ENCODE measurements at places on chromosomes 7 and 10.
A peak's percentile ranks its signal among the peaks of the same experiment; 100 is the strongest.

DNA sequence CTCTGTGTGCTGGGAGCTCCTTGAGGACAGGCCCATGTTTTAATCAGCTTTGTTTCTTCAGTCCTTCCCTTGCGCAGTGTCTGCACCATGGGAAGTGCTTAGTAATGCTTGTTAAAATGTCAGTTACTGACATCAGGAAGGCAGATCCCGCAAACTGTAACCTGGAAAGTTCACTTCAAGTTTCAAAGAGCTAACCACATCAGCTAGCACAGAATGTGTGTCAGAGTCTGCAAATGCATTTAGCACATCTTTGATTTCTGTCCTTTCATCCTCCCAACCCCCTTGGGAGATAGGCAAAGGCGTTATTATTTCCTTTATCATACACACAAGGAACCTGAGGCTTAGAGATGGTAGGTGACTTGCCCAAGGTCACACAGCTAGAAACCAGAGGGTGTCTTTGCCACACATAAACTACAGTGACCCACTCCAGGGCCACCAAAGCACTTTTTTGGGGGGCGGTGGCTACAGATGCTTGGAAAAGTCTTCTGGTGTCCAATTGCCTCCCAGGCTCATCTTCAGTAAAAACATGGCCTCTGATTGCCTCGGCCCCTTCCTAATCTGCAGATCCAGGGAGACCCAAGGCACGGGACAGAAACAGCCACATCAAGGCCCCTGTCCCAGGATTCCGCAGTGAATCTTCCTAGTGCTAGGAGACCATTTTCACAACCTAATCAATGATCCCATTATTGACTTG, 116.2 kb upstream of the GPR26 start:
- DNase-seq, result no peak

DNA sequence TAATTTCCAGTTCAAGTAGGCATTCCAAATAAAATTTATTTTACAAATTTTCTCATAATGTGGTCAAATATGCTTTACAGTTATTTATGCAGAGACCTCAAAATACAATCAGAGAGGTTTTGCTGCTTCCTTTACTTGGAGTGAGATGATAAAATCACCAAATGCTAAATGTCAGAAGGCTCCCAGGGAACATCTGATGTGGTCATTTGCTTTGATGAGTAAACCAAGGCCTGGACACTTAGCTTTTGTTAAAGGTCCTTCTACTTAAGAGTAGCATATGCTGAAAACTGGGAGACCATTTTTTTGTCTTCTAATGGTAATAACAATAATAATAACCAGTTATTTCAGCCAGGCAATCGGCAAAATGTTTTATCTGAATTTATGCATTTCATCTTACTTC, 60.6 kb upstream of the AKR1E2 start:
- DNase-seq, result no peak

DNA sequence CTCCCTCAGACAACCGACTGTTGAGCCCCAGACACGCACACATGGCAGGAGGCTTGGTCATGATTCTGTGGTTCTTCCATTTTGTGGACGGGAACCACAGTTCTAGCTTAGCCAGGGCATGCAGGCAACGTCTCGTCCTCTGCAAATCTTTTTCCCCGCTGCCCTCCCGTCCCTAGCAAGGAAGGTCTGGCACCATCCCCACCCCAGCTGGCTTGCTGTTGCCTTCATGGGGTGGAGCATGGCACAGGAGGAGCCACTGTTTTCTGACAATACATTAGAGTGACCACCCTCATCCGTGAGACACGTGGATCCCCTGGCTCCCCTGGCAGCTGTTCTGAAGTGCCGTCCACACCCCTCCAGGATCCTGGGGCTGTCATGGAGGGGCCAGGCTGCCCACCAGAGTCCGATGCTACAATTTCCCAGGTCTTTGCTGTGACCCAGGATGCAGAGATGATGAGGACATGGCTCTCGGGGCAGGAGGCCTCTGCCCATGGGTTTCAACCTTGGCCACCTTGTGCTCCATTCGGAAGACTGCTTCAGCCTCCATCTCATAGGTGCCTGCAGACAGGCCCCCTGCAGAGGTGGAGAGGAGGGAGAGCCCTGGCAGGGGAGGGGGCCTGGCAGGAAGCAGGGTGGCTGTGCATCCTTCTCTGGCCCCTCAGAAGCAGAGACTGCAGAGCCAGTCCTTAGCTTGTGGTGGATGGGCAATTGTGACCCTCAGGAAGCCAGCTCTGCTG, 233.6 kb downstream of the GLRX3 start:
- DNase-seq, result no peak

DNA sequence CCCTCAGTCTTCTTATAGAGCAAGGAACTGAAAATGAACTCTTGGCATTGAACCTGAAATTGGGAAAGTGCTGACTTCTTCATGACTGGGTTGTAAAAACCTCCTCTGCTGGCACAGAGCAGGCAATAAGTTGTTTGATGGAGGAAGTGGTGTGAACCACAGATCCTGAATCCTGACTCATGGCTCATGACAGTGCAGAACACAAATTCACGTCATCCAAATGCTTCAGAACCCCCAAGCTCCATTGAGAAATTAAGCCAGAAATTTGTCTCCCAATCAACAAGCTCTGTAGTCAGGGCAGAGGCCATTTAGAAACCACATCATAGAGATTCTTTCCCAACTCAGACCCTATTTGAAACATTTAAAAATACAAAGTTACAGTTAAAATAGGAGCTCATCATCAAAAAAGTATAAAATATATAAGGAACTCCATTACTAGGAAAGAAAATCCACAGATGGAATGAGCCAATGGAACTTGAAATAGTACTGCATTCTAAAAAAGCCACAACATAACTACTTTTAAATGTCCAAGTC, 10.3 kb upstream of the STK17A start:
- DNase-seq, result peak; percentile 64

GRCh38 chr10:103120977-103121735, 71.9 kb downstream of the NT5C2 start:
- DNase-seq, result no peak

DNA sequence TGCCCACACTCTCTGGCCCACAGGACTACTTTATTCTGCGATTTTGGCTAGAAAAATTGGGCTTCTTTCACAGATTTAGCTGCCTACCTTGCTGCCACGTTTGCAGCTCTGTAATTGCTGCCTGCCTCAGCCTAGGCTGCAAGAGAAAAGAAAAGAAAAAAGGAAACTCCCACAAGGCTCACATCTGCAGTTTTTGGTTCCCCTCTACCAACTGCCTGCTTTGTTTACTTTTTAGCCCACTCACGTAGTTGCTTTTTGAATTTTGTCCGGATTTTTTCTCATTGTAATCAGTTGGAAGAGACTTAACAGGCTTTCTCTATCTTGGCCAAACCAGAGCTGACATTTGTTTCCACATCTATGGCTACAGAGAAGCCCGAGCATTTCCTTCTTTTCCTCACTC, 24.3 kb downstream of the SUN3 start:
- no peak for DNase-seq

- no peak for DNase-seq
These were observed 57.9 kb downstream of the STK32C start for GRCh38 chr10:132249824-132250375.

GRCh38 chr7:5177060-5177459, 13.0 kb upstream of the WIPI2 start:
- no peak for DNase-seq

- DNase-seq, result no peak
These were observed 163.9 kb downstream of the USP6NL start for GRCh38 chr10:11447586-11447985.

DNA sequence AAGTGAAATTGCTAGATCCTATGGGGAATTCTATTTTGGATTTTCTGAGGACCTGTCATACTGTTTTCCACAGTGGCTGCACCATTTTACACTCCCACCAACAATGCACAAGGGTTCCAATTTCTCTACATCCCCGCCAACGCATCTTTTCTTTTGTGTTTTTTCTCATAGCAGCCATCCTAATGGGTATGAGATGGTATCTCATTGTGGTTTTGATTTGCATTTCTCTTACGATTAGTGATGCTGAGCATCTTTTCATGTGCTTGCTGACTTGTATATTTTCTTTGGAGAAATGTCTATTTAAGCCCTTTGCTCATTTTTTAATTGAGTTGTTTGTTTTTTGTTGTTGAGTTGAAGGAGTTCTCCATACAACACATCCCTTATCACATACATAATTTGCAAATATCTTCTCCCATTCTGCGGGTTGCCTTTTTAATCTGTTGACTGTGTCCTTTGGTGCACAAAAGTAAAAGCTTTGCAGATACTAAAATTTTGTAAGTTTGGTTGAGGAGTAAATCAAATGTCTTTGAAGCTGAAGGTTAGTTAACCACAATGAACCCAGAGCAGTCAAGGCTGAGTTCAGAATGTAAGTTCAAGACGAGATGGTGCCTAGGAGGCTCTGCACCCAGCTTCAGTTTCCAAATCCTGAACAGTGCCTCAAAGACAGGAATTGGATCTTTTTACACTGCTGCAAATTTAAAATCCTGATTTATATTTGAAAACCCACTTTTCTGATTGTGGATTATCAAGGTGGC, 195.4 kb downstream of the COBL start:
- no peak for DNase-seq

DNA sequence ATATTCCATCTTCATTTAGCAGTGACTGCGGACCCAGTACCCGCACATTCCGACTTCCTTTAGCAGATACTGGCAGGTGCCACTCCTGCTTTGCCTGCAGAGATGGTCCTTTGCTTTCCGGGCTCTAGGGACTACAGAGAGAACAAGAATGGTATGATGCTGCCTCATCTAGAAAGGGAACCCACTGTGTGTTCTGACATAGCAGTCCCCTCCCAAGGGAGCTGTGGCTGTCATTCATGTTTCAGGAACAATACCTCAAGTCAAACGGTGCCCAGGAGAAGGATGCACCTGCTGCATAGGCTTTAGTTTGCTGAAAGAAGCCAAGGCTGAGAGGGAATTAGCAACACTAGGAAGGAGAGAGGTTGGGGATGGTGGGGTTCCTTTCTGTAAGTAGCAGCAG, 15.9 kb upstream of the TMEM72 start:
- no peak for DNase-seq

- no peak for DNase-seq
These were observed 7.7 kb downstream of the GIGYF1 start for GRCh38 chr7:100686201-100686821.

- DNase-seq, result peak; percentile 7
These were observed 520 bp downstream of the ELAPOR2 start for GRCh38 chr7:87058744-87059524.

- peak; percentile 49 for DNase-seq
These were observed 778 bp upstream of the TRIM8 start for GRCh38 chr10:102643336-102644065.

DNA sequence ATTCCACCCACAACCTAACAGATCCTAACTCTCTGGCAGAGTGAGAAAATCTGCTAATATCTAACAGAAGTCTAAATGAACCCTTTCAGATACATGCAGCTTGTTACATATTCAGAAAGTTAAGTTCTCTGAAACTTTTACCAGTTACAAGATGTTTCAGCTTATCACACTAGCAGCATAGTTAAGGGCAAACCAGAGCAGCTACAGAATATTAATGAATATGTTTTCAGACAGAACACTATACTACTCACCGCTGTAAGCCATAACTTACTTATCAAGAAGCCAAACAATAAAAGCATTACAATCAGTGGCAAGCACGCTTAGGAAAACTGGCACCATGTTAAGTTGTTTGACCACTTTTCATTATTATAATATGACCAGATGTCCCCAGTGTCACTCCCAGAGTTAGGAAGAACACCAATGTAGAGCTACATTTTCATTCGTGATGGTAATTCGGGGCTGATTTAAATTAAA, 2.7 kb downstream of the ITGB1 start:
- no peak for DNase-seq

DNA sequence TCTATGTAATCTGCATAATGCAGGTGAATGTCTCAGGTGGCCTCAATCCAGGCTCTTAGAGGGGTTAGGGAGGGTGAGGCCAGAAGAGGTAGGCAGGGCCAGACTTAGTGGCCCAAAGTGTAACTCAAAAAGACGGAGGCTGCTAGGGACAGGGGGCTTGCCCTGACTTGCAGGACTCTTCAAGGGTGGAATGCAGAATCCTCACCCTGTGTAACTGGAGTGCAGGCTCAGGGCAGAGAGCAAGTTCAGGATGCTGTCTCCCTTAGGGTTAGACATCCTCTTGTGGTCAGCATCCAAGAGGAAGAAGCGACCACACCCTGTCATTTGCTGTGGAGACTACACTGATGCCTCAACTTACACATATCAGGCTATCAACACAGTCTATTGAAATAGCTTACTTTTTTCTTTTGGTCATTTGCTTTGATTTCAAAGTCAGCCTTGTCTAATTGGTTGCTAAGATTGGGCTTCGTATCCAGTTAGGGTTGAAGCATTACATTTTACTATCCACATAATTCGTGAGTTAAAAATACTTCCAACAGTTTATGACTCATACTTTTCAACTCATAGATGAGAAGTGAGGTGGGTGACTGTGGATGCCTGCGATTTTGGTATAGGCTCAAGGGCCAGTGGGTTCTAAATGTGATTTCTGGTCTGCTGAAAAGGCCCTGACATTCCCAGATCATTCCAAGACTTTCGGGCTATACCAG, 563.6 kb downstream of the SUGCT start:
- no peak for DNase-seq

DNA sequence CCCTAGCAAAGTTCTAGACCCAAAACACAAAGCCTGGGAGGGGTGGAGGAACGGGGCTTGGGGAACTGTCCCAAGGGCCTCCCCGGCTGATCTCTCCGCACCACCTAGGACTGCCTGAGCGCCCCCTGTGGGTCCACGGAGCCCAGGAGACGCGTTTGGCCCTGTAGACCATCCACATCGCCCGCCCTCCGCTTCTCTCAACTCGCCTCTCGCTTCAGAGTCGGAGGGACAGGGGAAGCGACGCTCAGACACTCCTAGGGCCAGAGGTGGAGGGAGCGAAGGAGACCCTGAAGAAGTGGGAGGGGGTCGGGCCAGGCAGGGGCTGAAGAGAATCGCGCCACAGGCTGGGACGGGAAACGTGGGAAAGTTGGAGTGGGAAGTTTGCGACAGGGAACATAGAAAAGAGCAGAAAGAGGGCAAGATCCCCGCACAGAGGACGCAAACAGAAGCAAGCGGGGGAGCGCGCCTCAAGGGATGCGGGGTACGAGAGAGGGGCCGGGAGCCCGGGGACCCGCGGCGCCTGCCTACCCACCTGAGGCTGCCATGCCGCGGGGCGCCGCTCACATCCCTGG, 378 bp downstream of the PIK3AP1 start:
- DNase-seq, result peak; percentile 74

DNA sequence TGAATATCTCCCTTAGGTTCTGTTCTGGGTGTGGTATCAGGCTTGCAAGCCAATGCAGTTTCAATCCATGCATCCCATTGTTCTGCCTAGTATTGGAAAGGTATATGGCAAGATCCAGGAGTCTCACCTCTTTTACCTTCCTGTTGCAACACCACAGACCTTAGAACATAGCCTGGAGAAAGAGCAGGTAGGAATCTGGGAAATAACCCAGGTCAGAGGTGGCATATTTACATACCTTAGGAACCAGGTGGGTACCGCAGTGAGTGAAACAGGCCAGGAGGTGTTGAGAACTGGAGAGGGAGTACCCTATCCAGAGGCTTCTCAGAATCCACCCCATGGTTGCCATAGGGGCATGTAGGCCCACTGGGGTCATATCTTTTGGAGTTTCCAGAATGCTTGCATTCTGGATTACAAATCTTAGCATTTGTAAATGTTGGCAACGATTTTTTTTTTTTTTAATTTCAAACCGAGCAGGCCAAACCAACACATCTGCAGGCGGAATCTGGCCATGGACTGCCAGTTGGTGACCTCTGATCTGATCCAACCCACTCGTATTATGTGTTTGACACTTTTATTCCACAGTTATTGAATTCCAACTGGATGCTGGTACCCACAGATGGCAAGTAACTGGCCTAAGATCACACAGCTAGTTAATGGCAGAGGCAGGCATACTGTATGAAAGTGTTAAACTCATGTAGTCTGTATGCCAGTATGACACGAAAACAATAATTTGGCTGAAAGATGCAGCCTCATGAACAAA, 180.3 kb upstream of the TCF7L2 start:
- no peak for DNase-seq

Measured in CD4-positive, alpha-beta T cell treated with Interferon gamma for 1 hour (primary cell).